ENCODE measurements at places on chromosomes 12 and 14.
A peak's percentile ranks its signal among the peaks of the same experiment; 100 is the strongest.

GRCh38 chr12:74900232-74900631, 309.4 kb downstream of the KCNC2 start:
- DNase-seq = no peak

GRCh38 chr14:26377150-26377549, 220.7 kb downstream of the NOVA1 start:
- no peak for DNase-seq

GRCh38 chr14:69924201-69924600, 45.0 kb downstream of the SMOC1 start:
- DNase-seq = no peak

GRCh38 chr14:105767315-105767714, 240.9 kb downstream of the TMEM121 start:
- no peak for DNase-seq

DNA sequence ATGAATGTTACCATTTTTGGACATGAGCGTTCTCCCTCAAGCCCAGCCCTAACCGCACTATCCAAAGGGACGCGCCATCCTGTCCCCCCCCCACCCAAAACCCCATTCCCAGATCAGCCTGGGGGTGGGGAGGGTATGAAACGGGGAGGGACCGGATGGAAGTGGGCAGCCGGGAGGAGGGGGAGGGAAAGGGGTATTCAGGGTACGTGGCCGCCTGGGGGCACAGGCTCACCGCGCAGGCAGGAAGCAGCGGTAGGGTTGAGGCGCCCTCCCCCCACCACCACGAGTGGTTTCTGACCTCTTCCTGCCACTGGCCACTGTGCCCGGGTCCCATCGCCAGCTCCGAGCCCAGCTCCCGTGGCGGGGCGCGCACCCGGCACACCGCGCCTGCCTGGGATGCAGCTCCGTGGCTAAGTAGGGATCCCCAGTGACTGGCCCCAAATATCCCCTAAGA, 1.4 kb downstream of the ACTN1 start:
- peak; percentile 65 for DNase-seq

DNA sequence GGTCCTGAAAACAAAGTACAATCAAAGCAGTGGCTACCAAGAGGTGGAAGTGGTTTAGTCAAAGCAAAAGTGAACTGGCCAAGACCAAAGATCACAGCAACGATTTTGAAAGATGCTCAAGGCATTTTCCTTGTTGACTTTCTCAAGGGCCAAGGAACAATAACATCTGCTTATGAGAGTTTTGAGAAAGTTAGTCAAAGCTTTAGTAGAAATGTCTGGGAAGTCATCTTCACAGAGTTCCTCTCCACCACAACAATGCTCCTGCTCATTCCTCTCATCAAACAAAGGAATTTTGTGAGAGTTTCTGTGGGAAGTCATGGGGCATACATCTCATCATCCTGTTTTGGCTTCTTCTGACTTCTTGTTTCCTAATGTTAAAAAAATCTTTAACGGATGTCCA, 80.1 kb downstream of the PLEKHA5 start:
- no peak for DNase-seq

GRCh38 chr12:60123557-60123956, 527.7 kb downstream of the SLC16A7 start:
- DNase-seq = no peak

GRCh38 chr14:57254884-57255283, 13.8 kb downstream of the EXOC5 start:
- no peak for DNase-seq

DNA sequence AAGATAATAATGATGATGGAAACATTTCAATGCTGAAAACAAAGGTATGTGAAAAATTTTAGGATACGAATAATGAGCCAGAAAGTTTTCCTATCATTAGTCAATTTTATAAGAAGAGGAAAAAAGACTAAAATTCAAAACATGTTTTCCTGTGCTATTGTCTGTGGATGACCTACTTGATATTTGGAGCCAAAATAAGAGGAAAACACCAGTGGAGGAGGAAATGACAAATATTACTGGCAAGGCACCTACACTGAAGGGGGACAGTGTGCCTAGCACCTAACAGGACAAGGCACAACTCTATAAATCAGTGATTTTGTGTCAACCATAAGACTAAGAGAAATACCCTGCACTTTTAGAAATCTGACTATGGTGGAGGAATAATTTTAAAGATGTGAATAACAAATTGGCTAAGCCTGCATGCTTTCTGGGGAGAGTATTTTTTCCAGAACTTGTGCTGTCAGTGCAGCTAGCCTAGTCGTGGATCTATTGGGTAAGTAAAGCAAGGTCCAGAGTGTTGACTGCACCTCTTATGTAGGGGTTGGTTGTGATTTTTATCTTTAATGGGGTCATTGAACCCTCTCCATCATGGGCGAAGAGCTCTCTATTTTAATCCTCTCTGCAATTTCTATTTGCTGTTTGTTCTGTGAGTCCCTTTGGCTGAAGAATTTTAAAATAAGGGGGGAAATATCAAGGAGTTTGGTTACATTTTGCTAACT, 398.0 kb downstream of the TMTC2 start:
- no peak for DNase-seq

DNA sequence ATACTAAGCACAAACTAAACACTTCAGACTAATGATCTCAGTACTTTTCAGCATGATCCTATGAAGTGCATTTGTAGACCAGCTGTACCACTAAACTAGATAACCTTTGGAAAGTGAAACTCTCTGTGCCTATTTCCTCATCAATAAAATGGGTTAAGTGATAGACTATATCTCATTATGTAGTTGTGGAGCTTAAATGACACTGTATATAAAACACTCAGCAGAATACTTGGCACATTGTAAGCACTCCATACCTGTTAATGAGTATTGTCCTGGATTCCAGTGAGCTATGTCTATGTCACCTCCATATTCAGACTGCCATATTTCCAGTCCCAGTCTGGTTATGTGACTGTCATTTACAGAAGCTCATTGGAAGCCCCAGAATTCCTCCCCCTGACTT, 44.4 kb downstream of the RTN1 start:
- no peak for DNase-seq

DNA sequence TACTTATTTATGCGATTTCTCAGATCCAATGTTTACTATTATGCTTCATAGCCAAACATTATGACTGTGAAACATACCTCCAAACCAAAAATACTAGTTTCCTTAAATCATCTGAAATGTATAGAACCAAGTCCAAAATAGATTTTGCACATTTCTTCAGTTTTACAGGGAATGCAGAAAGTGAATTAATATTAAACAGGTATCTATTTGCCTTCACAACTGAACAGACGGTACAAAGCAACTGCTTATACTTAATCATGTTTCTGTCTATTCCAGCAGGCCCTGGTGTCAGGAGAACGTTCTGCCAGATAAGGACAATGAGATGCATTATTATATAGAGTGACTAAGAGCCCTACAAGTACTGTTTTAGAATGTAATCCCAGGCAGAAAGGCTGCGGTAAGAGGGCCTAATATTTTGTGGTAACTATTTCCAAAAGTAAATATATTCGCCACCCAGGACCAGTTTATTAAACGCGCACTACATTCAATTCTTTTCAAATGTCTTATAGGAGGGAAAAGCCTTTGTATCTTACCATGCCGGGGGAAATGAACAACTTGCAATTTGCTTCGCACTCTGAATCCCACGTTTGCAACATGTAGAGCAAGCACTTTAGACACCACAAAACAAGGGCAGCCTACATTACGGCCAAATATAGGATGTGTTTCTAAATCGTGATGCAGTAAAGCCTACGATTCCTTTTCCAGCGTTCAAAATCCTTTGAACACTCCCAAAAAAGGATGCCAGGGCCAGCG, 1.5 kb downstream of the CORO1C start:
- DNase-seq = no peak

DNA sequence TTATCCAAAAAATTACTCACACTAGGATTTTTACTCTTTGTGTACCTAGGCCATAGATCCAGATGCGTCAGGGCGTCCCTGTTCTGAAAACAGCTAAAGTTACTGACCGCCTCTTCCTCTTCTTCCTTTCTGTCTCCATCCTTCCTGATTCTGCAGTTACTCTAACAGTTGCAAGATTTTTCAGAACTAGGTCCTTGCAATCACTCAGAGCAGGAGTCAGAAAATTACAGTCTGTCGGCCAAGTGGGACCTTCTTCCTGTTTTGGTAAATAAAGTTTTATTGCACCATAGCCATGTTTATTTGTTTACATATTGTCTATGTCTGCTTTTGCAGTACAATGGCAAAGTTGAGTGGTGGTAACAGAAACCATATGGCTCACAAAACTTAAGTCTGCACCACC, 25.6 kb upstream of the FGF6 start:
- no peak for DNase-seq

GRCh38 chr14:38116895-38117294, 90.8 kb upstream of the SSTR1 start:
- no peak for DNase-seq
